ENCODE measurements at places on chromosomes 2 and 18.

GRCh38 chr2:2026252-2026831 is 282.0 kb upstream of the PXDN start:
- DNase-seq, result no peak

DNA sequence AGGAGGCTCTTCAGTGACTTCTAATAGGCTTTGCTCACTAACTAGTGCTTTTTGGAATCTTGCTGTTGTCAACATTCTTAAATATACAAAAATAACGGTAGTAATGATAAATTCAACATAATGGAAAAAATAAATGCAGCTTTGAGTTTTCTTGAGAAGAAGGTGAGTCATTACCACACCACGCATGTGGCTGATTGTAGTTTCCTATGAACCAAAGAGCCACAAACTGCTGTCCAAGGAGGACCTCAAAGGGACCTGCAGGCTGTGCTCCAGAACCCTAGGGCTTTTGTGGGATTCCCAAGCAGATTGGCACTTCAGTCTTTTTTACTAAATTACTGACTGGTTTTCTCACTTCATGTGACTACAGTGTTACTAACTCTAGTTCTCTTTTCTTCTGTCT is 66.7 kb downstream of the TPGS2 start:
- no peak for DNase-seq

DNA sequence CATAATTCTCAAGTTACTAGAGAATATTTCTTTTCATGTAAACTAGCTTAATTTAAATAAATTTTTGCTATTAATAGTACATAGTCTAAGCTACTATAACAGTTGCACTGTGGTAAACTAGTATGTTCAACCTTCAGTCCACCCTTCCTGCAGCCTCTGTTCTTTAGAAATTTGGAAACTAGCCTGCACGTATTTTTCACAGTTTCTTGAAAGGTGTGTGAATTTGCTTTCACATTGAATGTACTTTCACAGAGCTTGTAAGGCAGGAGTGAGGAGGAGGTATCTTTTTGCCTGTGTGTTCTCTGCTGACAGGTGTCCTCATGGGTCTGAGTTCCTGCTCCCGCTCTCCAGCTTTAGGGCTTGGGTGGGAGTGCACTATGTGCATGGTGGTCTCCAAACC is 117.5 kb downstream of the ATP9B start:
- no peak for DNase-seq

DNA sequence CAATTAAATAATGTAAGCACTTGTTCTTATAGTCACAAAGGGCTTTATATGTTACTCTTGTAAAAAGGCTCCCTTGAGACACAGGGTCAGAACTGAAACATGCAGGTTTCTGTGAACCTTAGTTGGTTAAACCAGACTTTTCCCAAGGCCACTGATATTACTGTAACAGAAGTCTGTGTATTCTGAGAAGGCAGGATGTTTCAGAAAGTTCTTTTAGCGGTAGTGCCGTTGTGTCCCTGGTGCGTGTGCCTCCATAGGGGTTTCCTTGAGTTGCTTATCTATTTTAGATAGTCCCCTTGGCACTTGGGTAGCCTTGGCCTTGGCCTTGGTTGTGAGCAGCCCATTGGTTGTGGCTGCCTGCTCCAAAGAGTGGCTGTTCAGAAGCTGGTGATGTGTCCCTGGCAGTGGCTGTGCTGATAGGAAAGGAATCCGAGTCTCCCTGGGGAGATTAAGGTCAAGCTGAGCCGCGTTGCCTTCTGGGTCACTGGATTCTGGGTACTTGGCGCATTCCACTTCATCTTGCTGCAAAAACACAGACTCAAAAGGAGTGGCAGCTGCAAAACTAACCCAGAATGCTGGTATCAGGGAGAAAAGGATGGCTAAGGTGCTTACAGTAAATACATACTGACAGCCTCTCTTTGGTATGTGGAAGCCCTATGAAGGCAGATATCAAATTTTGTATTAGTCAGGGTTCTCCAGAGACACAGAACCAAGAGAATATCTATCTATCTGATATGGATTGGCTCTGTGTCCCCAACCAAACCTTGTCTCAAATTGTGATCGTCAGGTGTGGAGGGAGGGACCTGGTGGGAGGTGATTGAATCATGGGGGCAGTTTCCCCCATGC is 69.7 kb downstream of the FHOD3 start:
- DNase-seq, result no peak

- DNase-seq, result peak; percentile 56
Observed at GRCh38 chr18:9614401-9615279, at the start of gene PPP4R1. PPP4R1 (minus strand) TSS chr18:9614559; CDS start chr18:9614484, 75 bp downstream.

- no peak for DNase-seq
Observed at GRCh38 chr2:69731147-69731970, 10.6 kb upstream of the ANXA4 start.

DNA sequence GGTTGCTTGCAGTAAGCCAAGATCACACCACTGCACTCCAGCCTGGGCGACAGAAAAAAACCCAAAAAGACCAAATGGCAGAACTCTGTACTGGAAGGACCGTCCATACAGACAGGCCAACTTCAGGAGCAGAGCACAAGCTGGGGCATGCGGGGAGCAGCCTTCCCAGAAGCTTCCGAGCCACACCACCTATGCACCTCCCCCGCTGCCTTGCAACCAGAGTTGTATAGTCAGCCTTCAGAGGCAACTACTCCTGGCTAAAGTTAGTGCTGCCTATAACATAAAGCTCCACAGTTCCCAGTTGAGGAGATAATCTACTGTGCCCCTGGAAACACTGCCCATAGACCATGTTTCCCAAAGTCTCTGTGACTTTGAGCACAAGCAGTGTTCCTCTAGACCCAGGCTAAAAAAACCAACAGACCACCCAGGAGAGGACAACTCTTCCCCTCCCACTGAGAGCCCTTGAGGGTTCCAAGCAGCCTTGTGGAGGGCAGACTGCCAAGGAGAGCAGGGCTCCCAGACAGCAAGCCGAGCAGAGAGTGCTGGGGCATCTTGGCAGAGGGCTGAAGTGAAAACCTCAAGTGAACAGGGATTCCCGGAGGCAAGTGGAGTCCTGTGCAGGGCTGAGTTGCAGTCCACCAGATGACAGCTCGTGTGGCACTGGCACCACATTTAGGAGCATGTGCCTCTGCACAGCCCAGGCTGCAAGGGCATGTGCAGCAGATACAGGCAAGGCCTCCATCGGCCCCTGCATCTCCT is 6.8 kb downstream of the SFT2D3 start:
- DNase-seq, result no peak

- peak; percentile 8 for DNase-seq
Observed at GRCh38 chr2:122531290-122532071, 776.0 kb downstream of the TSN start.
